ENCODE measurements at places on chromosomes 13 and 19.

GRCh38 chr13:34137200-34137599 lies 319.3 kb downstream of the RFC3 start:
- DNase-seq: no peak

DNA sequence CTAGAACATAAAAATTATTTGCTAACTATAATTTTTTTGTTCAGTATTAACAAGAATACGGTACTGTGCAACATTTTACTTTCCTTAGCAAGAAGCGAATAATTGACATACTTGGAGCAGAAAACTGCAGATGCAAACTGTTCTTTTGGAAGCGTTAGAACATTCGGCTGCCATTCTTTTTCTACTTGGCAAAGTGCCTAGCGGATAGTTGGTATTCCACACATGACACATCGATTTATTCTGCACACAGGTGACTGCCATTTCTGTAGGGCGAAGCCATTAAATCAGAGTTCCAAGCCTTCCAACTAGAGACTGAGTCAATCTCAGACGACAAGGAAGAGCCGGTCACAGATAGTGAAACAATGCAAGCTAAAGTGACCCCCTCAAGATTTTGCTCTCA lies 117.4 kb downstream of the TRPC4 start:
- DNase-seq: no peak

DNA sequence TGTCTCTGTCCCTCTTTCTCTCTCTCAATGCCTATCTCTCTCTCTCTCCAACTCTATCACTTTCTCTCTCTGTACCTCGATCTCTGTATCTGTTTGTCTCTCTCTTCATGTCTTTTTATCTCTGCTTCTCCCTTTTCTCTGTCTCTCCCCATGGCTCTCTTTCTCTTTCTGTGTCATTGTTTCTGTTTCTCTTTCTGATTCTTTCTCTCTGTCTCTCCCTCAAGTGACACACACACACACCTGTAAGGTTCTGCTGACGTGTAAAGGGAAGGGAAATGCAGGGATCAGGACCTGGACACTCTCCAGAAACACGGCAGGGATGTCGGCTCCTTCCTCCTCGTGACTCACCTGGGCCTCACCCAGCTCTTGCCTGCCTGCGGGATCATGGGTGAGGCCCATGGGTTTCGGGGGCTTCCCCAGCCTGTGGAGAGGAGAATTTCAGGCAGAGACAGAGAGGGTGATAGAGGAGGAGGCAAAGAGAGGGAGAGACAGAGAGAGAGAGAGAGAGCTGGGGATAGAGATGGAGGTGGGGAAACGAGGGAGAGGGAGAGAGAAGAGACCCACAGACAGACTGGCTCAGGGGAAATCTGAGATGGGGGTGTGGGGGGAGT lies 5.4 kb upstream of the PLAUR start:
- no peak for DNase-seq

DNA sequence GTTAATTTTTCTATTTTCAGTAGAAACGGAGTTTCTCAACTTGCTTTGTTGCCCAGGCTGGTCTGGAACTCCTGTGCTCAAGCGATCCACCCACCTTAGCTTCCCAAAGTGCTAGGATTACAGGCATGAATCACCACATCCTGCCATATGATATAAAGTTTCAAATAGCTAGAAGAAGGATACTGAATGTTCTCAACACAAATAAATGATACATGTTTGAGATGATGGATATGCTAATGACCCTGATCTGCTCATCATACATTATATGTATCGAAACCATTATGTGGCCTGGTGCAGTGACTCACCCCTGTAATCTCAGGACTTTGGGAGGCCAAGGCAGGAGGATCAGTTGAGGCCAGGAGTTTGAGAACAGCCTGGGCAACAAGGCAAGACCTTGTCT lies 11.5 kb downstream of the CIB3 start:
- no peak for DNase-seq

- no peak for DNase-seq
Measured at GRCh38 chr13:23945612-23946011, 48.3 kb upstream of the C1QTNF9B start.

DNA sequence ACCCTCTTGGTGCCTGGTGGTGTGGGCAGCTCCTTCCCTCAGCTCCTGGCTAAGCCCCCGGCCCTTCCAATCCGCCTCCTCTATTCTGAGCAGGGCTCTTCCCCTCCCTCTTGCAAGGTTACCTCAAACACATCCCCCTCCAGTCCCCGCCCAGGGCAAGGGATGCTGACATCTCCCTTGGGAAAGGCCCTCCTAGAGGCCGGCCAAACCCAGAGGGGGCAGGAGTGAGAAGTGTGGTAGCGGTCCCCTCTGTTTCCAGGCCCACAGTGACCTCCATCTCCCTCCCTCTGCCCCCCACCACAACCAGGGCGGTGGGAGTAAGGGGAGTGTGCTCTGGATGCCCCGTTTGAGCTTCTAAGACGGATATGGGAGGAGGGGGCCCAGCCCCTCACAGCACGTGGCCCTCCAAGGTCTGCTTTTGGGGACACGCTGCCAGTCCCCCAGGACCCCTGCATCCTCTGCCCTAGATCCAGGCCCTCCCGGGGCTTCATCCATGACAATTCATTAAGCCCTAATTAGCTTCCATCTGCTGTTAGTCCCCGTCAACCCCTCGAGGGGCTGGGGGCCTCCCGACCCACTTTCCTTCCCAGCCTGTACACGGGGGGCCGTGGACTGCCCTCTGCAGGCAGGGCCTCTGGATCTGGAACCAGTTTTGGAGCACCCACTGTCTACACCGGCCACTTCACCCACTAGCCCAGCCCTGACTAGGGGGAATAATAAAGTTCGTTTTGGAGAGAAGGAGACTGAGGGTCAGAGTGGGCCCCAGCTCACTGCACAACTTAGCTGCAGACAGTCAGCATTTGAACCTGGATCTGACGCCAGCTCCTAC lies 2.3 kb downstream of the LINGO3 start:
- no peak for DNase-seq

DNA sequence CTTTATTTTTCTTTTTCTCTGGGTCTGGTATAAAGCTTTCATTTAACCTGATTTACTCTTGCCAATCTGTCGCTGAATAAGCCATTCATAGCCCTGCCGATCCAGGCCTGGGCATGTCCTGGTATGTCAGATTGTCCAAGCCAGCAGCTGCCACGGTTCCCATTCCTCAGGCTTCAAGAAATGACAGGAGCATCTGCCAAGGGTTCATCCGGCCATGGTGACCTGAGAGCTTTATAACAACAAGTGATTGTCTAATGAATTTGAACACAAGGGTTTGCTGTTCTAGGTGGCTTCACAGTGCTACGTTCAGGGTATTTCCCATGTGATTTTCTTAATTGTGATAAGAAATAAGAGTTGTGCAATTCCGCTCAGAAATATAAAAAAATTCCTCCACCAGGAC lies 20.0 kb downstream of the PNMA8A start:
- no peak for DNase-seq

DNA sequence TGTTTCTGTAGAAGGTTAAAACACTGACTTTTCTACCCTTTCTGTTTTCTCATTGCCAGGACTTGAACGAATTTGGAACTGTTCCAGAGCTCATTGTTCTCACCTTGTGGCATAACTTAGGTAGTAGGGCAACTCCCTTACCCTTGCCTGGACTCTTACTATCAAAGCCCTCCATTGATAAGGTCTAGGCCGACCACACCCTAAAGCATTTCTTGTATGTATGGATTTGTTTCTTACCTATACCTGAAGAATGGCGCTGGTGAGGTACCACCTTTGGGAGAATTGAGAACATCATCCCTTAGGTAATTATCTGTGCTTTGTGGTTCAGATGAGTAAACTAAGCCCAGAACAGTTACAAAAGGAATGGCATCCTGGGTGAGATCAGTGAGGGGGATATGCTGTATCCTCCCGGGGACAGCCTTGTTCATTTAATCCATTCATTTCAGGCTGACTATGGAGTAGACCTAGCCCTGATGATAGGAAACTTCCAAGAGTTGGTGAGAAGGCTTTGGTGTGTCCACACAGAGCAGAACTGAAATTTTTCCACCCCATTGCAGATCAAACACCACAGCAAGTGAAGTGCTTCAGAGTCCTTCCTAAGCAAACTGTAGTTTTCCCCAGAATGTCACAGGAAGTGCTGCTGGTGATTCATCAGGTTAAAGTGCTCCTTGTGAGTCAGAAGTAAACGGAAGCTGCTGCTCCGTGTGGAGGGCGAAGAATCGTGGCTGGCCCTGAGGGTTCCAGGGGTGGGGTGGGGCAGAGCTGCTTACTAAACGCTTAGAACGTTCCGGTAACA lies 113.0 kb downstream of the TEX26 start:
- DNase-seq: no peak

DNA sequence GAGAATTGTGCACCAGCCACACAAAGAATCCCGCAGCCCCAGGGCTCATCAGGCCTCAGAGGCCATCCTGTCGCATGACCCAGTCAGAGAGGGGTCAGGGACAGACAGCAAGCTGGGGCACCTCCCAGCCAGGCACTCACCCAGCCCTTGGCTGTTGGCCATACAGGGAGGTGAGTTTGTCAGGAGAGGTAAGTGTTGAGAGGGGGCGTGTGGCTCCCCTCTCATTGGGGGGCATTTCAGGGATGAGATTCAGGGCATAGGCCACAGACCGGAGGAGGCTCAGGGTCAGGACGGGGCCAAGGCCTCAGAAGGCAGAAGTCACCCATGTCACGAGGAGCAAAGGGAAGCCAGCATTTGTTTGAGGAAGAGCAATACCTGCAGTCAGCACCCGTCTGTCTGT lies 37.1 kb downstream of the MYO9B start:
- DNase-seq: no peak

DNA sequence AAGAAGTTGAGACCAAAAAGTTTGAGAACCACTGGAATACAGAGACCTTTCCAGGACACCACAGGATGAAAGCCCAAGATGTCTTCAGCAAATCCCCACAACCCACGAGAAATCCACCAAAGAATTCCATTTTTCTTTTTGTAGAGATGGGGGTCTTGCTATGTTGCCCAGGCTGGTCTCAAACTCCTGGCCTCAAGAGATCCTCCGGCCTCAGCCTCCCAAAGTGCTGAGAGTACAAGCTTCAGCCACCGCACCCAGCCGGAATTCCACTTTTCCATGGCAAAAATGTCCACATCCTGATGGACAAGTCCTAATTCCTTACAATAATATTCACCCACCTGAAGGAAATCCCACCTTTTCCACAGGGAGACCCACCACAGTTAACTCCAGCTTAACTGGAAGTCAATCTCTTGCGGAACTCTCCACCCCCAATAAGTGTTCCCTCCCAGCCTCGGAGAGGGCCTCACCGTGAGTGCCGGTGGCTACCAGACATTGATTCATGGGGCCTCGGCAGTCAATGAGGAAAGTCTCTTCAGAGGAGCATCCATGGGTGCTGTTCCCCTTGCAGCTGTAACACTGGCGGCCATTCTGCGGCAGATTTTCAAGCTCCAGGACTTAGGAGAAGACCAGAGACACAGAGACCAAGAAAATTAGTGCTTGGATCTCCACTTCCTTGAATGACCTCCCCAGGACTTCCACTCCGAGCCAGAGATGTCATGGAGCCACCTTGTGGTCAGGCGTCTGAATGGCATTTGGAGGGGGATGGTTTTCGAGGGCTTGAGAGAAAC lies 12.3 kb upstream of the CADM4 start:
- DNase-seq: no peak

DNA sequence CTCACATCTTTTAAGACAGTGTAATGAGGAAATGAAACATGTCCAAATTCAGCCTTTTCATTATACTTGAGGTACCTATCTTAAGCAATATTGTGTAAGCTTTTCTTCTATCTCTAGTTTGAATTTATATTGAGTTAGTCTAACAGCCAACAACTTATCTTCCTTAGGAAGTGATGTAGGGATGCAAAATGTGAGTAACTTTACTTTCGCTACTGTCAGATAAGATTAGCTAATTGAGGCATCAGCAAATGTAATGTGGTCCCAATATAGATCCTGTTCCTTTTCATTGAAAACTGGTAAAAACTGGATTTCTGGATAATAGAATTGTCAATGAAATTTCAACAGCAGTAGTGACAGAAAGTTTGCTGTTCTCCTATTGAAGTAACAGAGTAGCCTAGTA lies 902.2 kb downstream of the GPC5 start:
- DNase-seq: no peak

DNA sequence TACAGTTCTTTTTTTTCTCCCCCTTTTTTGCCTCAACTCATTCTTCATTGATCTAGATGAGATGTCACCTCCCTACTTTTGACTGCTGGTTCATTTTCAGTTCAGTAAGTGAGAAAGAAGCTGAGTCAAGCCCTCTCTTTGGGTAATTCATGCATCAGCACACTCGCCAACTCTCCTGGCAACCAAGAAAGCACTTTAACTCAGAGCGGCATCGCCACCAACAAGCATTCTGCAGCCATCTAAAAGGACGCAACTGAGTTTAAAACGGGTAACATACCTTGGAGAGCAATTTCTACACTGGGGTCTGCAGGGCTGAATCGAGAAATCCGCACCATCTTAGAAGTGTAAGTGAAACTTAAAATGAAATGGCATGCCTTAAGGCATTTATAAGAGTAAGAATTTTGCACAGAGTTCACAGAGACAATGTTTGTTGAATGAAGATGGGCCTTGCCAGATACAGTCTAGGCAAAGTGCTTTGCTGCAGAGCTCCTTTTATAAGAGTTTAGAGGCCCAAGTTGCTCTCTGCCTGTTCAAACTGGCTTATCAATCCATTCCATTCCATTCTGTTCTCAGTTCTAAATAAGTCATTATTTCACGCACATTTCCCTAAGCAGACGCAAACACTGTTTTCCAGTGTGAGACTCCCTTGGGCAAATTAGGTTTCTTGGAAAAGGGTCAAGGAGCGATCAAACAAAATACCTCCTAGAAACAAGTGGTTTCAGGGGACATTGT lies 338.0 kb downstream of the ENOX1 start:
- DNase-seq: no peak

GRCh38 chr19:13089139-13089856 lies 13.4 kb downstream of the LYL1 start:
- DNase-seq: no peak

- DNase-seq: no peak
Measured at GRCh38 chr13:108924541-108924940, 295.1 kb downstream of the MYO16 start.

DNA sequence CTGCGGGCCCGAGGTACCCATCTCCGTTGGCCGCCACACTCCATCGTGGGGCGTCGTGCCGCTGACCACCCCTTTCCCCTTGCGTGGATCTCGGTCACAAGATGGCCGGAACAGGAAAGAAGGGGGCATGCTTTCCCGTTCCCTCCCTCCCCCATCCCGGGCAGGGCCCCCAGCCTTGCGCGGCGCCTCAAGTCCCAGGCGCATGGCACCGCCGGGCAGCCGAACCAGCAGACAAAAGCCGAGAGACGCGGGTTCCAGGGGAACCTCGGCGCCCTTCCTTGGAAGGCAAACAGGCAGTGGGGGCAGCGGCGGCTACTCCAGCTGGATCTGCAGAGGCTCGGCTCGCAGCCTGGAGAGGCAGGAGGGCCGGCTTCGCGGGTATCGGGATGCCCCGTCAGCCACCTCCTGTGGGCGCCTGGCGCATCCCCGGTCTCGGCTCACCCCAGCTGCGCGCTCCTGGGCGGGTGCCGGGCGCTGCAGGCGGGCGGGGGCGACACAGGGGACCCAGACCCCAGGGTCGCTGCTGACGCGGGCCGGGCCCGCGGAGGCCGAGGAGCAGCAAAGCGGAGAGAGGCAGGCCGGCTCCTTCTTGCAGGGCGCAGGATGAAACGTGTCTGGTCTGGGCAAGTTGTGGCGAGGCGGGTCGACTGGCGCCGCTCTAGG lies 439 bp downstream of the DZIP1 start:
- DNase-seq: no peak

All from cortex of kidney (tissue), 1 donor.